ENCODE measurements at places on chromosomes 6 and 20.

GRCh38 chr6:11018225-11018624 is 25.9 kb downstream of the ELOVL2 start:
- DNase-seq, result no peak

DNA sequence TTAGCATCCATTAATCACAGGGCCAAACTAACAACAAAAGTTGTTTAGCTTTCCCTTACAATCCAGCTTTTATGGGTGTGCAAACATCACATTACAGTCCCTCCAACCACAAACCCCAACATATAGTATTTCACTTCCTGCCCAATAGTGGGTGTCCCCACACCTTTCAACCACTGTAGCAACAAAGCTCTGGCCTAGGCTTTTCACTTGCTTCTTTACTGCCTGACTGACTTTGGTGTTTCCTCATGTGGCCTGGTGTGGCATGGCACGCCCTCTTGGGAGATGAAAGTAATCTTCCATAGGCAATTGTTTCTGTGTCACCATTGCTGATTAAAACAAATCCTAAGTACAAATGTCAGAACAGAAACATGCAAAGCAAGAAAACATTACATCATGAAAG is 46.3 kb downstream of the MCM8 start:
- peak; percentile 62 for DNase-seq

DNA sequence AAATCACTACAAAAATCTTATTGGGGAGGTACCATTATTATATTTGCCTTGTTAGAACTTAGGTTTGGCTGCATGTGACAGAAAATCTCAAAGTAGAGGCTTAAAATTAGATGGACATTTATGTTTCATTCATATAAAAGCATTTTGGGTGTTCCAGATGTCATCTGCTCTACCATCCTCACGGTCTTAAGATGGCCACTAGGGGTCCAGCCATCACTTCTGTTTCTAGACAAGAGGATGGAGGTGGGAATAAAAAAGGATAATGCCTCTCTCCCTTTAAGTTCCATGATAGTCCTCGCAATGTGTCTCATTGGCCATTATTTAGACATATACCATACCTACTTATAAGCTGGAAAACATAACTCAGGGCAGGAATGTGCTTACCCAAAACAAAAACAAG is 929.5 kb downstream of the KIF16B start:
- no peak for DNase-seq

DNA sequence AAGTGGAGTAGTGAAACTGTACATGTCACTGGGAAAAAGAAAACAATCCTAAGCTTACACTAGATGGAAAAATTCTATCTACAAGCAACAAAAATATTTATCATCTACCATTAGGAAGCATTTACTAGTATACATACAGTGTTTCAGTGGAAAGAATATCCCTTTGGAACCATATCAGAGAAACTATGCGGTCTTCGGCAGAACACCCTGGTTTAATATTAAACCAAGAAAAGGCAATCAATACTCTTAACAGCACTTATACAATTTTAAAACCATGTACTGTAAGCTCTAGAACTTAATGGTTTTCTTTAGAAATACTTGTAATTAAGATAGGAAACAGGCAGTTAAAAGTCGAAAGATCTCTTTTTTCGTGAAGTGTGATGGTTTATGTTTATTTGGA is 32.3 kb downstream of the GCLC start:
- no peak for DNase-seq

DNA sequence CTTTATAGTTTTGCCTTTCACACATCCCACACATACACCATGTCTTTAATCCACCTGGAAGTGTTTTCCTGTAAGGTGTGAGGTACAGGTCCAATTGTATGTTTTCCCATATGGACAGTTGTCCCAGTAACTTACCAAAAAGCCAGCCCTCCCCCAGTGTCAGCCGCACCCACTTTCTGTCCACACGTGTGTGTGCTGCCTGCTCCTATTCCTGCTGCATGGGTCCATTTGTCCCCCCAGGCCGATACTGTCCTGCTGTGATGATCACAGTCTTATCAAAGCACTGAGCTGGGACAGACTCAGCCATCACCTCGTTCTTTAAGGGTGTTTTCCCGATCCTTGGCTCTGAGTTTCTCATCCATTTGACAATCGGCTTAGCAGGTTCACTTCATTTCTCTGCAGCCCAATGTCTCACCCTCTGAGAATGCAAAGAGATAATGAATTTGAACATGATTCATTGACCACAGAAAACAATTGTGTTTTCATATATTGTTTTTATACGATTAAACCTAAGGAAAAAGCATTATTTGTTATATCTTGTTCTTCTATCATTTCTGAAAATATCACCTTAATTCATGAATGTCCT is 9.6 kb downstream of the VSX1 start:
- no peak for DNase-seq

GRCh38 chr20:37513779-37514359 is 7.2 kb upstream of the NNAT start:
- DNase-seq, result no peak

GRCh38 chr6:107604549-107604948 is 114.6 kb downstream of the SOBP start:
- no peak for DNase-seq

- no peak for DNase-seq
These were observed 6.6 kb upstream of the NT5DC1 start for GRCh38 chr6:116094041-116094440.

- DNase-seq, result no peak
These were observed 48.9 kb downstream of the RNASET2 start for GRCh38 chr6:166907373-166907841.

DNA sequence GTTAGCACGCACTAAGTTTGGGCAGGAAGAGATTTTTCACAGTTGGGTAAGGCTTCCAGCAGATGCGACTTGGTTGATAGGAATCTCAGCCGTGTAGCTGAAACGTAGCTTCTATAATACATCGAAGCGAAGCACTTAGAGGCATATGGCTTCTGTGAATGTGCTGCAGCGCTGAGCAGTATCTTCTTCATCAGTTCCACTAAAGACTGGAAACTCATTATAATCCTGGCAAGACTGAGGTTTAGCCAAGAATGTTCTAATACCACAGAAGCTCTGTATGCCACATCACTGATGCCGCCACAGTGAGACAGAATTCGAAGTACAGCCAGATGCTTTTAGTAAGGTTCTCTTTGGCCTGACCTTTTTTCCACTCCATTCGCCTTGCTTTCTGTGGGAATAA is 680.2 kb upstream of the AGPAT4 start:
- no peak for DNase-seq

DNA sequence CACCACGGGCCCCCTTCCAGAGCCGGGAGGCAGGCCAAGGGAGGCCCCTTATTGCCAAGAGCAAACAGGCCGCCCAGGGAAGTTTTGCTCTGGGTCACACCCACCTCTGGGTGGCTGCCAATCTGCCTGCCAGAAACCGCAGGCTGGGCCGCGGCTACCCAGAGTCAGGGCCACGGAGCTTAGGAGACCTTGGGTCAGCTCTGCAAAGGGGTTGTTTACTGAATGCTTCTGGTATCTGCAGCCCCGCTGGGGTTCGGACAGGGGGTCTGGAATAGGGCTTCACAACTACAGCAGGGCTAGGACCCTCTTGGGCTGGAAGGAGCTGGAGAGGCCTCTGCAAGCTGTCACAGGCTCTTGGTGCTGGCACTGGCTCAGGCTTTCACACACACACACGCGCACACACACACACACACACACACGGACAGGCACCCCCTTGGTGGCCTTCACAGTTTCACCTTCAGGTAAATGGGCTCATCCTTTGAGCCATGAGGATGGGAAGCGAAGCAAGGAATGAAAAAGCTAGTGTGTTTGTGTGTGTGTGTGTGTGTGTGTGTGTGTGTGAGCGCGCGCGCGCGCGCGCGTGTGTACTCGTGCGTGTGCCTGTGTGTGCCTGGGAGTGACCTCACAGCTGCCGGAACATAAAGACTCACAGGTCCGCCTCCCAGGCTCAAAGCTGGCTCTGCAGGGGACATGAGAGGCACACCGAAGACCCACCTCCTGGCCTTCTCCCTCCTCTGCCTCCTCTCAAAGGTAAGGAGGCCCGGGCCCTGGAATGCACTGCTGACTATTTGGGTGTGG is at the start of gene CCN5:
CCN5 (plus strand) TSS at position 669 of the 798 bp plus-strand sequence; CDS start at position 691, 22 bp downstream.
- no peak for DNase-seq

GRCh38 chr20:57707320-57707719 is 2.5 kb downstream of the PMEPA1 start:
- no peak for DNase-seq

GRCh38 chr20:7516621-7517111 is 423.6 kb downstream of the HAO1 start:
- DNase-seq, result no peak

DNA sequence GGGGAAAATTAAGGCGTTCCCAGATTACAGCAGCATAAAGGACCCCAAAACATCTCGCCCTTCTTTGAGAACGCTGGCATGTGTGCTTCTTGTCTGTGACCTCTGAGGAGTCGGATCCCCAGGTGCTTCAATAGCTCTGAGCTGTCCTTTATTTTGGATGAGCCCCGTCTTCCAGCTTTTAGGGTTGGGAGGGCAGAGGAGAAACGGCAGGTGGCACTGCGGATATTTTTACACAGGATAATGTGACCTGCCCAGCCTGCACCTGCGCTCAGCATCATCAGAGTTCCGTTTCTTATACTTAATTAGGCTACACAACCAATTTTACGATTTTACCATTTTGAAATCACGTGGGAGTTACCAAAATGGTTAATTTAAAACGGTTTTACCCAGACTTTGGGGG is 147.7 kb upstream of the RPS6KA2 start:
- no peak for DNase-seq

GRCh38 chr6:2900221-2900807 is 2.8 kb downstream of the SERPINB9 start:
- DNase-seq, result no peak

GRCh38 chr20:36310215-36310981 is 4.3 kb downstream of the DLGAP4 start:
- no peak for DNase-seq

- no peak for DNase-seq
These were observed 37.1 kb downstream of the MYLK4 start for GRCh38 chr6:2713473-2714110.

DNA sequence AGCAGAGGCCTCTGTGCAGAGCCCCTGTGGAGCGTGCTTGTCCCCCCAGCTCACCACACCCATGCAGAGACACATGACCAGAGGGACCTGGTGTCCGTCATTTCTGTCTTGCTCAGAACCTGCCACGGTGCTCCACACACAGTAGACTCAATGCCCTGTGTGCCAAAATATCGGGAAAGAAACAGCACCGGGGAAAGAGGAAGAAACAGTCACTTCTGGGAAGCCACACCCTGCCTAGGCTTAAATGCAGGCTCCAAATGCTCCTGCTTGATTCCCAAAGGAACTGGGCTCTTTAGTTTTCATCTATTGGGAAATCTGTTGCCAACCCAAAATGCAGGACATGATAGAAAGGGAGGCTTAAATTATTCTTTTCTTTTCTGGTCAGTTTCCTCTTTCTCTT is 503.9 kb downstream of the CD83 start:
- no peak for DNase-seq

DNA sequence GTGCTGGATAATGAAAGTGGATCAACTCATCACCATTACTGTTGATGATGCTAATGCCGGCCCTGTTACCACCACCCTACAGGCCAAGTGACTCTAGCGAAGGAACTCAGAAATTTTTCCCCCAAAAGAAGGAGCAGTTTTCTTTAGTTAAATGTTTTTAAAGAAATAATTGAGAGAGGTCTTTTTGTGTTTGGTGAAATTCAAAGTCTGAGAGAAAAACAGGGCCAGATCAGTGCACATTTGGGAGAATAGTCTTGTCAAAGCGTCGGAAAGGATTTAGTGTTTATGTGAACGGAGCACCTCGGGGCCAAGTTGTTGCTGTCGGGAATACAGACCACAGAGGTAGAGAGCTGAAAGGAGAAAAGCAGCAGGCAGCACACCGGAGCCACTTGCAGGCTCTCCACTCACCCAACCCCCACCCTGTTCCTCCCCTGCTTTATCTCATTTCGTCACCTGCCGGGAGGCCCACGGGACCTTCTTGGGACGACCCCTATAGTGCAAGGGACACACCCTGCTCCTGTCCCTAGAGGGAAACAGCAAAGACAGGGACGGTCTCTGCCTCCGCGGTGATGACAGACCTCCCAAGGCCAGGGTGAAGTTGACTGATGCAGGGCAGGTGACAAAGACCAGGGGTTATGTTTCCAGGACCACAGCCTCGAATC is 6.8 kb downstream of the TFAP2B start:
- DNase-seq, result no peak

DNA sequence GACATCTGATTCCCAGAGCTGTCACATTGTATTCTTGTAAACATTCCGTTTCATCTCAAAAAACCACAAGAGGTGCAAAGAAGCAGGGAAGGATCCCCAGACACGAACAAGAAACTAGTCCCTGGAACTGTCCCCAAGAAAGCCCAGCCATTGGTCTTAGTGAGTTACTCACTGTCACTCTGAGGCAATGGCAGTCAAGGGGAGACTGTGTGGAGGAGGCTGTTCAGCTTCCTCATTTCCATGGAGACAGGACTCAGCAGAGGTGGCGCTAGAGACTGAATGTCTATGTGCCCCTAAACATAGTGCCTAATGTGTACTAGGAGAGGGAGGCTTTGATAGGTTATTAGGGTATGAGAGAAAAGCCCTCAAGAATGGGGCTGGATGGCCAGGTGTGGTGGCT is 11.1 kb downstream of the ULBP1 start:
- DNase-seq, result no peak

DNA sequence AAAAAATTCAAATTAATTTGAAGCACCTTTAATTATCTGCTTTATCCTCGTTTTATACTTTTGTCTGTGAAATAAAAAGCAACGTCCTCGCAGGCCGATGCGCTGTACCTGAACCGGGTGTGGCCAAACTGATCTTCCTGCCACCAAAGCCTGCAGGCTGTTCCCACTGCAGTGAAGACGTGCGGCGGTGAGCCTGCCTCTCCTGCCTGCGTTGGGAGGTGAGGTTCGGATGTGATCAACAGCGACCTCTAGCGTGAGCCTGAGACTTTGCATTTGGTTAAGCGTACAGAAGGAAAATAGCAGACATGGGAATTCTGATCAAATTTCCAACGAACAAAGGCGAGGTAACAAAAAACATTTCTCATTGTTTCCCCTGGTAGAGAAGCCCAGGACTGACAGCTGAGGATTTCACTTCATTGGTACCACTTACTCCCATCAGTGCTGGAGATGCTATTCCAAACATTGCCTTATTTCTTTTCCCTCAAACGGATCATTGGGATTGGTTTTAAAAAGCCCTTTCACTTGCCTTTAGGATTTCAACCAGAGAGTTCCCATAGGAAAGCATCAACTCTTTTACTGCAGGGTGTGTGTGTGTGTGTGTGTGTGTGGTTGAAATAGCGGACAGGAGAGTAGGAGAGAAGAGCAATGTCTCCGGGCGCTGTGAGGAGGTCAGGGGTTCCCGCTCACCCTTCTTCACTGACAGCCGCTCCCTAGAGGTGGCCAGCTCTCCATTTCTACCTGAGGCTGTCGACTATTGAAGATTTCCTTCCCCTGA is 56.6 kb upstream of the CCN6 start:
- peak; percentile 69 for DNase-seq

DNA sequence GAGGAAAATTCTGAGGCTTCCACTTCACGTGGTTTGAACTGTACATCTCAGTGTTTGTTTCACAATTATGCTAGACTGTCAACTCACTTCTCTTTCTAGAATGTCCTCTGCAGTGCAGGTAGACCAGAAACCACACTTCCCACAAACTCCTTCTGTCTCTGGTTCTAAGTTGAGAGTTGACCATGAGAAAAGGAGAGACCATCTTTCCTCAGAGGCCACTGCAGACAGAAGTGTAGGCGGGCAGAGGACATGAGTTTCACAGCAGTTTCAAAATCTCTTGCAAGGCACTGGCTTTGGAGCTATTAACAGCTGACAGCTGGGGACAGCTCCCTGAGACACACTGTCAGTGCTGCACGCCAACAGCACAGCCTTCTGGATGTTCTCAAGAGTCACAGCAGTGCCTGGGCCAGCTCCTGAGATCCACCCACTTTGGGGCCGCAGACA is 55.4 kb upstream of the MOXD1 start:
- no peak for DNase-seq
